ENCODE measurements at places on chromosomes 12 and 14.

DNA sequence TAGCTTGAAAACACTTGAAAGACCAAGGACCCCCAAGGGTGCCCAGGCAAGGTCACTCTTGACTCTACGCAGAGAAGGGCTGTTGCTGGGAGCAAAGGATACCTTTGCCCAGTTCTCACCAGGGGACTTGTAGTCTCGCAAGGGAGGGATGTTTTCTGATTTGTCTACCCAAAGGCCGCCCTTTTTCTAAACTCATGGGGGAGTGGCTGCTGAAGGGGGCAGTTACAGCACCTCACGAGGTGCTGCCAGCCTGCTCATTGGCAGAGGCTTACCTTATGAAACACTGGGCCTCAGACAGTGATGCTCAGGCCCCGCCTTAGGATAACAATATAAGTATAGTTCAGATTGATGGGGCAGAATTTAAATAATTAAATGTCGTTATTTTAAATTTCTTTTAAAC, 107.0 kb downstream of the ETV6 start:
- no peak for DNase-seq

- DNase-seq: no peak
Observed at GRCh38 chr14:89592961-89593360, 175.9 kb upstream of the FOXN3 start.

DNA sequence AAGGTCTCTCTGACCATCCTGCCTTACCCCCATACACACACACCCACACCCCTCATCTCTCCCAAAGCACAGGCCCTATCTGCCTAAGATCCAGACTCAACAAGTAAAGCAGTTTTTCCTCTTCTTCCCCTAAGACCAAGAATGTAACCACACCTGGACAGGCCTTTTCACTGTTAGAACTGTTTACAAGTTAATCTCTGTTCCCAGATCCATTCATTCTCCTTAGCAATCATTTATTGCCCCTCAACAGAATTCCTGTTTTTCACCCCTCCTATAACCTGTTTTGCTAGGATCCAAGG, 1.9 kb upstream of the CIROP start:
- no peak for DNase-seq

DNA sequence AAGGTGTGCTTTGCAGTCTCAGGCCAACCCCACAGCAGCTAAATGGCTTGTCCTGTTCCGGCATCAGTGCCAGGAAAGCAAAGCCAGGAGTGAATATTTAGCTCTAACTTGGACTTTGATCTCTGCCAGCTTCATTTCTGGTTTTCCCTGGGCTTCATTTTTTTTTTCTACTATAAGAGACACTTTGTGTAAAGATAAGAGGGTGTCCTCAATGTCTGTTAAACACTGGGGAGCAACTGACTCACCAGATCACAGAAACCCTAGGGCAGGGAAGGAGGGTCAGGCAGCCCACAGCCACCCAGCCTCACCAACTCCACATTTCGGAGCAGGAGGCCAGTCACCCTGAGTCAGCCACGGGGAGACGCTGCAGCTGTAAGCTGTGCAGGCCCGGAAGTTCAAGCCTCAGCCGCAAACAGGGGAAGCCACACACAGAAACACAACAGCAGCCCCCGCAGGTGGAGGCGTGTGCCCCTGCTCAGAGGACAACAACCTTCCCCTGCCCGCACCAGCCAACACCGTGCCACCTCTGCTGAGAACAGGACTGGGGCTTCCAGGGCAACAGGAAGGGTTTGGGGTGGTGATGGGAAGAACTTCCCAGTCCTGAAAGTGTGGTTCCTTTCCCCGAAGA, 6.3 kb downstream of the TNFRSF1A start:
- DNase-seq: peak; percentile 89

DNA sequence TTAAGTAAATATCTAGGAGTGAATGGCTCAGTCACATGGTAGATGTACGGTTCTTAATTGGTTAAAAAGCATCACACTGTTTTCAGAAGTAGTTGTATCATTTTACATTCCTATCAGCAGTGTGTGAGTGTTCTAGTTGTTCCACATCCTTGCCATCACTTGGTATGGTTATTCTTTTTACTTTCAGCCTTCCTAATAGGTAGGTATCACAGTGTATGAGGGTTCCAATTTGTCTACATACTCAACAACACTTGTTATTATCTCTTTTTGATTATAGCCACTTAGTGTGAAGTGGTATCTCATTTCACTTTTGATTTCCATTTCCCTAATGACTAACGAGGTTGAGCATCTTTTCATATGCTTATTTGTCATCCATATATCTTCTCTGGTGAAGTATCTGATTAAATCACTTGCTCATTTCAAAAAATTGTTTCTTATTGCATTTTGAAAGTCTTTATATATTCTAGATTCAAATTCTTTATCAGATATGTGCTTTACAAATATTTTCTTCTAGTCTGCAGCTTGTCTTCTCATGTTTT, 3.5 kb upstream of the SPRYD3 start:
- DNase-seq: no peak

DNA sequence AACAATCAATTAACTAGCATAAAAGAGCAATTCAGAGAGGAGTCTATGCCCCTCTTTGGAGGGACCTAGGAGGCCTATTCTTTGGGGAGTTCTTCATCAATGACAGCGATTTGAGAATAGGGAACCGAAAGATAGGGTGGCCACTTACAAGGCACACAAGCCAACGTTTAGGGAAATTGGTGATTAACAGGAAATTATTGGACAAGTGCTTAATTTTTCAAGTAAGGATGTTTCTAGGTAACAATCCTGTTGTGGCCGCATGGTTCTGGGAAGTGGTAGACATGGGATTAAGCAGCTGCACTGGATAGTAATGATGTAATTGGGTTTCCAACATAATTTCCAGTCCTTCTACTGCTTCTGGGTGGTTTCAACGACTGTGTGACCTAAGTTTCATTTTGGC, 83.2 kb downstream of the HMGA2 start:
- DNase-seq: peak; percentile 38

DNA sequence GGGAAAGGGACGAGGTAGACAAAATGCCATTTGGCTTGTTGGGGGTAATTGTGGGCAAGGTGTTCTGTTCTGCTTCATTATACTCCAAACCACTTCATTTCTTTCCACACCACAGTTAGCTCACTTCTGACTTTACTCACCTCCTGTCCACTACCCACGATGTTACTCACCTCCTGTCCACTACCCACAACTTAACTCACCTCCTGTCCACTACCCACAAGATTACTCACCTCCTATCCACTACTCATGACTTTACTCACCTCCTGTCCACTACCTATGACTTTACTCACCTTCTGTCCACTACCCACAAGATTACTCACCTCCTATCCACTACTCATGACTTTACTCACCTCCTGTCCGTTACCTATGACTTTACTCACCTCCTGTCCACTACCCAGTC, 10.1 kb upstream of the TWF1 start:
- DNase-seq: no peak

DNA sequence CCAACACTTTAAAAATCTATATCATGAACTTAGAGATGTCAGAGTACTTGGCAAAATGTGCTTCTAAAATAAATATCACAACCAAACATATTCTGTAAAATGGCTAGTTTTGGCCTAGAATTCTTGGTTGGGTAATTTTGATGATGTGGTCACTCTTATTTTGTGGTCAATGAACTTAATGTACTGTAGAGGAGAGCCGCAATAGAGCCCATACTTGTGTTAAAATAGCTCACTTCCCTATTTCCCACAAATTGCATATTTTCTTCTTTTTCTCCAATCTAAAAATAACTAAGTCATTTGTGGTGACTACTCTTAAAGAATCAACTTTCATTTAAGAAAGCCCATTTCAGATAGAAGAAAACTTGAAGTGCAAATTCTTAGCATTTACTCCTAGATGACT, 619.4 kb downstream of the CCER1 start:
- DNase-seq: no peak

DNA sequence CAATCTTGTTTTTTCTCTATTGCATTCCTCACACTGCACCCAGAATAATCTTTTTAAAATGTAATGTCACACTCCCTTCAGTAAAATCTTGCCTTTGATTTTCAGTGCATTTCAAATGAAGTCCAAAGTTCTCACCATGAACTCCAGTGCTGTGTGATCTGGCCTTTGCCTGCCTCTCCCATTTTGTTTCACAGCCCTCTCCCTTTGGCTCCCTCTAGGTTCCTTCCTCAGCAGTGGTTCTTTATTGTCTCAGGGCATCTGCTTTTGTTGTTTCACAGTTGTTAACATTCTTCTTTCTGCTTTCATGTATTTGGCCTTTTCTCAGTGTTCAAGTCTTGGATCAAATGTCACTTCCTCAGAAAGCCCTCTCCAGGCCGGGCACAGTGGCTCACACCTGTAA, 84.5 kb upstream of the AMN1 start:
- no peak for DNase-seq

GRCh38 chr12:11759494-11759878, 110.0 kb downstream of the ETV6 start:
- no peak for DNase-seq

DNA sequence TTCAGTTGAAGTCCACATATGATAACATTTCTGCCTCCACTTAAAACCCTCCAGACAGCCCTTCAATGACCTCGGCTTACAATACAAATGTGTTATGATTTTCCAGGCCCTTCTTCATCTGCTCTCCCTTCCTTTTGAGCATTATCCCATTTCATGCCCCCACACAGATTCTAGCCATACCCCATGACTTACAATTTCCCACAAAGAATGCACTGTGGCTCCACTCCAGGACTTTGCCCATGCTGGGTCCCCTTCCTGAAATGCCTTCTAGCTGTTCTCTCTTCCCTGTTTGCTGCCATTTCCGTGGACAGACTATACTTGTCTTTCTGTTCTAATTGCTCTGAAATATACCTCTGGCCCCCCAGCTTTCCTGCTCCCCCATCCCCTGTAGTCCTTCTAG, 963.2 kb downstream of the DIO2 start:
- no peak for DNase-seq

GRCh38 chr12:27996761-27997160, 24.2 kb upstream of the PTHLH start:
- no peak for DNase-seq

- no peak for DNase-seq
Observed at GRCh38 chr14:106776395-106776983, 1250.1 kb downstream of the TMEM121 start.

- DNase-seq: no peak
Observed at GRCh38 chr12:119461636-119462214, 127.2 kb downstream of the CCDC60 start.

All from GM12865 (cell line).